Right ventricle myocardium superior (tissue), 1 donor: ENCODE measurements at places on chromosomes 12 and 14. TPM values are rescaled to one million over a fixed set of nuclear protein-coding genes. Genes with fewer than 3 reads are reported as not detected.

DNA sequence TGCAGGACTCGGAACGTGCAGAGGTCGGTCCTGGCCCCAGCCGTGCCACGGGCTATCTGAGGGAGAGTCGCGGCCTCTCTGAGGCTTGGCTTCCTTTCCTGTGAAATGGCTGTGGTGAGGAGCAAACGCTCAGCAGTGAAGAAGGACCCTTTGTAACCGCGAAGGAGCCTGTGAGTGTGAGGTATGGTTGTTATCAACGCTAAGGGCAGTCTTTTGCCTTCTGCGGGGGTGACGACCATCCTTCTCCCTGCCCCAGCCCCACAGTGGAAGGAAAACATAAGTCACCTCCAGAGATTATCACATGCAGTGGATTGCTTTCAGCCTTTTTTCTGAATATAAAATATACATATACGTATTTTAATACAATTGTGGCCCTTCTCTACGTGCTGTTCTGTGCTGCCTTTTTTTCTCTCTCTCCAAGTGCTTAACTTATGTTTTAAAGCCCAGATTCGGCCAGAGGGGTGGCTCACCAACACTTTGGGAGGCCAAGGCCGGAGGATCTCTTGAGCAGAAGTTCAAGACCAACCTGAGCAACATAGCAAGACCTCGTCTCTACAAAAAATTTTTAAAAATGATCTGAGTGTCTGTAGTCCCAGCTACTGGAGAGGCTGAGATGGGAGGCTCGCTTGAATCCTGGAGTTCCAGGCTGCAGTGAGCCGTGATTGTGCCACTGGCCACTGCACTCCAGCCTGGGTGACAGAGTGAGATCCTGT, 17.4 kb downstream of the TAMALIN start:
- no peak for DNase-seq

GRCh38 chr12:70069221-70070105, 173.8 kb upstream of the CNOT2 start:
- DNase-seq = no peak

GRCh38 chr12:14545144-14546124, 22.2 kb downstream of the PLBD1 start:
- no peak for DNase-seq

DNA sequence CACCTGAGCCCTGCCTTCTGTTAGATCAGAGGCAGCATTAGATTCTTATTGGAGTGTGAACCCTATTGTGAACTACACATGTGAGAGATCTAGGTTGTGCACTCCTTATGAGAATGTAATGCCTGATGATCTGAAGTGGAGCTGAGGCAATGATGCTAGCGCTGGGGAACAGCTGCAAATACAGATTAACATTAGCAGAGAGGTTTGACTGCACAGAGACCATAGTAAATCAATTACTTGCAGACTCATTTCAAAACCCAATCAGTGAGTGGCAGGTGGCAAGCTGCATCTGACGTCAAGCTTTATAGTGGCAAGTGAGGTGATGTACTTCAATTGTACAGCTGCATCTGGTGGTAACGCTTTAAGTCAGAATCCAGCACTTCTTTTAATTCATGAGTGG, 141.6 kb downstream of the GPHN start:
- no peak for DNase-seq

DNA sequence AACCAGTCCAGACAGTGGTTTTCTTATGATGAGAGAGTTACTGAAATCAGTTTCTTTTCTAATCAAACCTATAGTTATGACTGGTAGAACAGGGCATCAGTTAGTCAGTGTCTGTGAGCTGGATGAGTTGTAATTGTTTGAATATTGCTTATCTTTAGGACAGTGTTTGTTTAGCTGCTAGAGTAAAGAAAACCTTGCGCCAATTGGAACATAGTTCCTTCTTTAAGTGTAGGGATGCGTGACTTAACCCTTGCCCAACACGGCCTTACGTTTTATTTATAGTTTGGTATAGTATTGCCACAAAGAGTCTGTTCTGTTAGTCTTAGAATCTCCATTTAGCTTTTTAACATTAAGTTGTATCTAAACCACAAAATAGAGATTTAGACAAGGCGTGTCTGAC, 572.6 kb downstream of the SLC16A7 start:
- no peak for DNase-seq

GRCh38 chr14:25050269-25051150, 563 bp upstream of the STXBP6 start:
- no peak for DNase-seq

DNA sequence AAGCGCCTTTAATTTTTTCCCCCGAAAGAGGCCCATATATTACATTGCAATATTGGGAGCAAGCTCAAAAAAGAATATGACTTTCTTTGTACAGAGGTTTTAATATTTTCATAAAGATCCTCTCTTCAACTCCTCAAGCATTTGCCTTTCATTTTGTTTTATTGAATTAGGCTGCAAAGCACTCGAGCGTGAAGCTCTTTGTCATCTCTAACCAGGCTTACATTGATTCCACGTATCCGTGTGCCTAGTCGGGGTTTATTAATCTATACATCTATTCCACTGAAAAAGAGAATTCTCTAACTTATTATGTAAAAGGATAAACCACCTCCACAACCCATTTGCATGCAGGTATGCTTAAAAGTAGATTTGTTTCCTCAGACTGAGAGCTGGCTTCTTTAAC, 234.8 kb upstream of the TMPO start:
- DNase-seq = no peak

- DNase-seq = no peak
These were observed 383.4 kb downstream of the VRK1 start for GRCh38 chr14:97180304-97181200.

DNA sequence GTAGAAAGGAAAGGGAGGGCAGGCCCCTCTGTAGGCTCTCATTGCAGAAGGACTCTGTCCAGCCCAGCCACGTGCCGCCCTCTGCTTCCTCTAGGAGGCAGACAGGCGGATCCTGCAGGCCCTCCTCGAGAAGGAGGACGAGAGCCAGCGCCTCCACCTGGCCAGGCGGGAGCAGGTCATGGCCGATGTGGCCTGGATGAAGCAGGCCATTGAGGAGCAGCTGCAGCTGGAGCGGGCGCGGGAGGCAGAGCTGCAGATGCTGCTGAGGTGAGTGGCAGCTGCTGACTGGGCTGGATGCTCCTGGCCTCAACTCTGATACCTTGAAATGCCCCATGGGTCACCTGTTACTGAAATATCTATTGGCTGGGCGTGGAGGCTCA, 10.9 kb downstream of the TCHP start:
- no peak for DNase-seq

- no peak for DNase-seq
These were observed 316.7 kb upstream of the KITLG start for GRCh38 chr12:88896958-88897357.

DNA sequence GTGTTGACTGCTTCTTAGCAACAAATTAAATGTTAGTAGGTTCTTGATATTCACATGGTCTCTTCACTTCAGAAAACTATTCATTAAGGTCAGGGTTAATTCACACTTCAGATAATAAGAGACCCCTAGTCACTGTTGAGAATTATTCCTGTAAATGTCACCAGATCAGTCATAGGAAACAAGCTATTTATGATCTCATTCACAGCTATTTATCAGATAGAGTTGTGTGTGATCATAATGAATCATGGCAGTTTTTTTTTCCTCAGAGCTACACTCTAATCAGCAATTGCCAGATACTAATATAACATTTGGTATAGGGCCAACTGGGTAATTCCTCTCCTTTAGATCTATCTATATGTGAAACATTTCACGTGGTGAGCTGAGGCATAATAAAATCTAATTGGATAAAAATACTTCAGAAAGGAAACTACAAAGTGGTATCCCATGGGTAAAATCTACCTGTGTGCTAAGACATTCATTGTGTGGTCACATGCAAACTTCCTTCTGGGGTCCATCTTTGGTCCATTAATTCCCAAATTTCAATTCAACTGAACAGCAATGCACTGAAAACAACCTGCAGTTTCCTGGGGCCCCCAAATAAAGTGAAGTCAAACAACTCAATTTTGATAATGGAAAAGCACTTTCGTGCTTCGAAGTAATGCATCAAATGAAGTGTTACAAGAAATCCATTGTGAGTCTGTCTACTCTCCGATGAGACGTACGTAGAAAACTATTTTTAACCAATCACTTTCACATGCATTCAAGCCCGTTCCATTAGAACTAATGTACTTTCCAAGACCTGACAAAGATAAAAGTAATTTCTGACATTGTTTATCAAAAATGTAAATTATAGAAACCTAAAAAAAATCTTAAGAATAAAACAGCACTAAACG, 197.0 kb downstream of the ACSS3 start:
- no peak for DNase-seq

- no peak for DNase-seq
These were observed 49.0 kb downstream of the GPHB5 start for GRCh38 chr14:63269561-63270225.

DNA sequence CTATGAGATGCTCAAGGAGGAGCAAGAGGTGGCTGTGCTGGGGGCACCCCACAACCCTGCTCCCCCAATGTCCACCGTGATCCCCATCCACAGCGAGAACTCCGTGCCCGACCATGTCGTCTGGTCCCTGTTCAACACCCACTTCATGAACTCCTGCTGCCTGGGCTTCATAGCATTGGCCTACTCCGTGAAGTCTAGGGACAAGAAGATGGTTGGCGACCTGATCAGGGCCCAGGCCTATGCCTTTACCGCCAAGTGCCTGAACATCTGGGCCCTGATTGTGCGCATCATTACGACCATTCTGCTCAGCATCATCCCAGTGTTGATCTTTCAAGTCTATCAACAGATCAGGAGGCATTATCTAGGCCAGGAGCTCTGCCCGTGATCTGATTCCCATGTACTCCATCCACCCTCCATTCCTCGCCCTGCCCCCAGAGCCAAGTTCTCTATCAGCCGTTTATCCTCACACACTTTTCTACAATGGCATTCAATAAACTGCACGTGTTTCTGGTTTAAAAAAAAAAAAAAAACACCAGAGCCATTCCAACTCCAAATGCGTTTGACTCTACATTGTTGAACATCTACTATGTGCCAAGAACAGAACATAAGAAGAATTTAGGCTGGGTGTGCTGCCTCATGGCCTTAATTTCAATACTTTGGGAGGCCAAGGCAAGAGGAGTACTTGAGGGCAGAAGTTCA, 17.5 kb downstream of the ATXN2 start:
- DNase-seq = no peak

The DDX55 gene
- 4.0 TPM for total RNA-seq

The NEUROD4 gene
- total RNA-seq = not detected

The RASAL1 gene
- total RNA-seq = not detected

The CCDC184 gene
- total RNA-seq = 0.97 TPM

The GPR132 gene
- 1.3 TPM for total RNA-seq

The ACRBP gene
- 0.51 TPM for total RNA-seq

The RNASE3 gene
- not detected for total RNA-seq

The GALNT9 gene
- total RNA-seq = not detected

The MDGA2 gene
- not detected for total RNA-seq

The TRPV4 gene
- 0.35 TPM for total RNA-seq

The SOAT2 gene
- not detected for total RNA-seq

The AQP5 gene
- total RNA-seq = 0.38 TPM
